ENCODE measurements at places on chromosomes 12 and 14.

DNA sequence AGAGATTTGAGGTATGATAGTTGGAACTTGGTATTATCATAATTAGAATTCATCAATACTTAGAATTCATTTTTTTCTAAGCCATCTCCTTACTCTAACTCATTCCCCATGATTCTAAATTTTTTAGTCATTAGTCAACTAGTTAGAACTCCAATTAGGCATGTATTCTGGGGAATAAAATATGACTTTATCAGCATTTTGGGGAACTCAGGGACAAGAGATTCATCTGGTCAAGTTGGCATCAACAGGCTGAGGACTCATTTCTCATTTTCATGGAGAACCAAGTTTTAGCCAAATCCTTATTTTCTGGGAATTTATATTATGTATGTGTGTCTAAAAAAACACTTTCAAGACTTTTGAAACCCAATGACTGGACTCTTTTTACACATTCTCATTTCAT is 29.2 kb downstream of the DIP2B start:
- DNase-seq, result no peak

- no peak for DNase-seq
Measured at GRCh38 chr14:68235011-68235410, 415.4 kb downstream of the RAD51B start.

GRCh38 chr12:50924131-50924438 is 28.3 kb upstream of the HIGD1C start:
- no peak for DNase-seq

DNA sequence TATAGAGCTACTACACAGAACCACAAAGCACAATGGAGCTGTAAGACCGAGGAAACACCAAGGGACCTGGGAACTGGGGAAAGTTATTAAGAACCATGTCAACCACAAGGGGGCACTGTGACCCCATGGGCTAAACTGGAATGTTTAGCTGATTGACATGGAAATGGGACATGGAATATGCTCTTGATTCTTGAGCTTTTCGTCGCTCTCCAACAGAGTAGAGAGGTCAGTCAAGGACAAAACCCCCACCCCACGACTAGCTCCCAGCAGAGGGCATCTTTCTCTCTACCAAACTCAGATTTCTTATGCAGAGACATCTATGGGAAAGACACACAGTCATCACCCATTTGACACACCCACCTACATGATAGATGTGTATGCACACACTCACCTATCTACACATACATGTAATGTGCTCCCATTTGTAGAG is 10.1 kb downstream of the NDRG2 start:
- DNase-seq, result peak; percentile 56

DNA sequence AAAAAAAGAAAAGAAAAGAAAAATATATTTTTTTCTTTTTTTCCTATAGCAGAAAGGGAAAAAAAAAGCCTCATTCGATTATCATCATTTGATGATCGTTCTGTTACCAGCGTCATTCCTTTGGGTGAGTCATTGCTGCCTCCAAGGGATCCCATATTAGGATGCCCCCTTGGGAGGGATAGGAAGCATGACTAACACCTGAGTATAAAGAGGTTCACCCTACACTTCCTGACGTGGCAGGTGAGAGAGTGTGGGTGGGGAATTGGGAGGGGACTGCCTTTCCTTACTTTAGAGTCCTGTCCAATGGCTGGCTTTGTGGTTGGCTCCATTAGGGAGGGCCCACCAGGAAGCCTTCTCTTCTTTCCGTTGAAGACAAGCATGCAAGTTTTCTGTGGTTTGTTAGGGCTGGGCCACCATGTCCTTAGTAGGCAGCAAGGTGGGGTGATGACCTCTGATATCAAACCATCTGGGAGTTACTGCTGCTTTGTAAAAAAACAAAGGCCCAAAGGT is 56.1 kb upstream of the FUT8 start:
- no peak for DNase-seq

DNA sequence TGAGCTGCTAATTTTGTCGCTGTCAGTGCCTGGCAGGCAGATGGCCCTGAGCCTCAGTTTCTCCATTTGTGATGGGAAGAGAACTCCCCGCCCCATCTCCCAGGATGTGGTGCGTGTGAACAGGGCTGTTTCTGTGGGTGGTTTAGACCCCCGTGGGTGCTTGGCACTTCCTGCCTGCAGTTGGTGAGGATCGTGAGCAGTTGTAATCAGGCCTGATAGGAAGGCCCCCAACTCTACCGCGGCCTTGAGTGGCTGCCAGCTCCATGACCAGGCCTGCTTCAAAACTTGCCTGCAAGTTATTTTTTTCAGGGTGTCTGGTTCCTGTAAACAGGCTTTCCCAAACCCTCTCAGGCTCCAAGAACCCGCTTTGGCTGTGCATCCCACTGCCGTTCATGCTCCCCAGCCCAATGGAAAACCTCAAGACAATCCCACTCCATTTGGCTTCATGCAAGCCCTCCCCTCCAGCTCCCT is 138.4 kb downstream of the ZFP36L1 start:
- no peak for DNase-seq

DNA sequence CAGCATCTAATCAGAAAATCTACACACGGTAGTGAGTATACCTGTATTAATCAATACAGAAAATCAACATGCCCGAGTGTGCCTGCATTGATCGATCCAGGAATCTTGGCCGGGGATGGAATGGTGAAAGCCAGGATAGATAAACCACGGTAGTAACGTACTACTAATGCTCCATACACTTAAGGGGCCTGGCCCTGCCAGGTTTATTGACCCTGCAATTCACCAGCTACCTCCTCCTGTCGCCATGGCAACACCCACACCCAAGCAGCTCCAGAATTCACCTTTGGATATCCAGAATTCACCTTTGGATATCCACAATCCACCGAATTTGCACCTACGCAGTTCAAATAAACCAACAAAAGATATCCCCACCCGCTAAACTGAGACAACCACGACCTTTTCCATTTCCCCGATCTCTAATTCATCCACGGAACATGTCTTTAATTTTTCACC is 14.8 kb upstream of the CALM1 start:
- DNase-seq, result no peak

- no peak for DNase-seq
Measured at GRCh38 chr12:1566449-1567135, 27.8 kb downstream of the FBXL14 start.

DNA sequence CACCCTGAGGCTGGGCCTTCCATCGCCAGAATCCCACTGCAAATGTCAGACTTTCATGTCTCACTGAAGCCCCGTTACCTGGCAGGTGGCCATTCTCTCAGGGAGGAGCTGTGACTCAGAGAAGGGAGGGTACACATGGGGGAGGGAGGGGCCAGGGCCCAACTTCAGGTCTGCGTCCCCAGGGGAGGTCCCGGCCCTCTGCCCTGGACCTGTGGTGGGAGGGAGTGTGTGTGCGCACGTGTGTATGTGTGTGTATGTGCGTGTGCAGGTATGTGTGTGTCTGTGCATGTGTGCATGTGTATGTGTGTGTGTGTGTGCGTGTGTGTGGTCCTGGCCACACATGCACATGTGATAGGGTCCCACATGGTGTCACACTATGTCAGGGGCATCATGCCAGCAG is 50.9 kb downstream of the MVK start:
- no peak for DNase-seq

DNA sequence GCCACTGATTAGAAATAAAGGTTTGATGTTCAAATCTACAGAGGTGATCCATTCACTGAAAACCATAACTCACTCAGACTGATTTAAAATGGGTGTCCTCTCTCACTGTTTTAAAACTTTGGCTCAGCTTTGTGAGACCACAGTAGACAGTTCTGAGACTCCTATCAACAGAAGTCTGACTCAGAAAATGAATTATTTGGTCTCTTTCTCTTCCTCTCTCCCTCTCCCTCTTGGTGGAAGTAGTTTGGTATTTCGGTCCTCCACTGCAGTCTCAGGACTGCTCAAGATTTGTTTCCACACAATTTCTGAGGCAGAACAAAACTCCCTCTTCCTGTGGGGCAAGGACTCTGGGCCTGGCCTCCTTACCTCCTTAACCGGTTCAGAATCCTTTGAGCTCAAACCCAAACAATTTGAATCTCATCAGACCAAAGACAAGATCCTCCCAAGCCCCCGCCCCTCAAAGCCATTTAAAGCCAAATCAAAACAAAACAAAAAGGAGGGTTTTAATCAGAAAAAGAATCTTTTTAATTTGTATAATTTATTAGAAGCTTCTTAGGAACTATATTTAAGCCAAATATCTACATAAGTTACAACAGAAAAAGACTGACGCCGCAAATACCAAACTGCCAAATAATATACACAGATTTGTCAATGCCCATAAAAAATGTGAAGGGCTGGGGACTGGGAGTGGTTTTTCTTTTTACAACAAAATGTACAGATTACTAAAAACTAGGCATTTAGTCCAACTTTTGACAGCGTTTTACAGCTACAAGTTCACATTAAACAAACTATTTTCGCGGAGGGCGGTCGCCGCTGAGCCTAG is 3.9 kb downstream of the NKX2-1 start:
- DNase-seq, result no peak

- DNase-seq, result no peak
Measured at GRCh38 chr12:113137861-113138783, 2.6 kb upstream of the RASAL1 start.

- no peak for DNase-seq
Measured at GRCh38 chr14:75479770-75480600, 42.3 kb upstream of the BATF start.

- no peak for DNase-seq
Measured at GRCh38 chr12:125132698-125133400, 67.6 kb downstream of the AACS start.

GRCh38 chr12:8455271-8455670 is 491 bp upstream of the CLEC6A start:
- no peak for DNase-seq

DNA sequence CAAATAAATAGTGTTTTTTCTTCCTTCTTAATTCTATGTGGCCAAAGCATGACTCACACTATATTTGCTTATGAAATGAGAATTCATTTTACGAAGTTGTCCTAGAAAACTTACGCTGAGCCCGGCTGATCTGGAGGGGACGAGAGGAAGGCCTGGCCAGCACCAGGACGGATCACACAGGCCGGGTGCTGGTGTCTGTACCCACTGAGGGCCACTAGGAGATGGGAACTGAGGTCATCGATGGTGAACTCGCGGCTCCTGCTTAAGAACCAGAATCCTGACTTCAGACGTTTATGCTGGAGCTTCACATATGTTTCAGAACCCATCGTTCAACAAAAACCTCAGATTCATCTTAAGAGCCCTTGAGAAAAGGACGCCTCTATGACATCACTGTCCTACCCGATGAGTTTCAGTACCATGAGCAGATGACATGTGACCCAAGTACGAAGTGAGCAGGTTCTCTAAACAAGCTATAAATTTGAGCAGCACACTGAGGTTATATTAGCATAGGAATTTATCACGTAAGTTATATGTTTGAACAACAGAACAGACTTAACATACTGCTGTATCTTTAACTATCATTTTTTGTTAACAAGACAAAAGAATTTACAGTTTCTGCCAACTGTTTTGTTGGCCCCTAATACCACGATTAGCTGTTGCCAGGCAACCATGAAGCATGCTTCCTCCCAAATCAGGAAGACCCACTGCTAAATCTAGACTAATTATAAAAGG is 111.9 kb downstream of the FOXN3 start:
- DNase-seq, result no peak

- DNase-seq, result no peak
Measured at GRCh38 chr14:90406384-90406798, 9.6 kb downstream of the CALM1 start.

- DNase-seq, result no peak
Measured at GRCh38 chr12:49160399-49160798, 28.5 kb downstream of the TUBA1A start.

DNA sequence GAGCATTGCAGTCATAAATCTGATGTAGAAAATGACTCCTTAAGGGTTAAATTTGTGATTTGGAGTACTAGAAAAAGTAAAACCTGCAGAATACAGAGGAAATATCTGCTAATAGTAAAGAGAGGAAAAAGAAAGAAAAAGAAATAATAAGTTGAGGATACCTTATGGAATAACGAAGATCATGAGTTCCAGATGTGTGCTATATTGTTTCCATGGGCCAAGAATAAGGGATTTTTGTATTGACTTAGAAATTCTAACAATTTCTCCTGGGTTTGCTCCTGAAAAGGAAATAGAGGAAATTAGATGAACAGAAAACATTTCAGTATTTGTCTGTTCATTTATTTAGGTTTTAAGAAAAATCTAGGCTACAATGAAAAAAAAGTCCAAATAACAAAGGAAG is 115.3 kb downstream of the ALG10B start:
- DNase-seq, result no peak

GRCh38 chr12:43740511-43741100 is 18.0 kb downstream of the PUS7L start:
- DNase-seq, result no peak

DNA sequence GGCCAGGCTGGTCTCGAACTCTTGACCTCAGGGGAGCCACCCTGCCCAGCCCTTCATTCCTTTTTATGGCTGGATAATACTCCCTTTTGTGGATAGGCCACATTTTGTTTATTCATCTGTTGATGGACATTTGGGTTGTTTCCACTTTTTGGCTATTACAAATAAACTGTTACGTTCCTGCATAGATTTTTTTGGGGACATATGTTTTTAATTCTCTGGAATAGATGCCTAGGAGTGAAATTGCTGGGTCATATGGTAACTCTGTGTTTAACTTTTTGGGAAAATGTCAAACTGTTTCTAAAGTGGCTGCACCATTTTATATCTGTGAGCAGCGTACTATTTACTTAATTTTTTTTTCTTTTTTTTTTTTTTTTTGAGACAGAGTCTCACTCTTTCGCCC is 9.8 kb downstream of the KMT5A start:
- DNase-seq, result no peak

- DNase-seq, result no peak
Measured at GRCh38 chr14:105390849-105391500, 7.4 kb upstream of the TEX22 start.

DNA sequence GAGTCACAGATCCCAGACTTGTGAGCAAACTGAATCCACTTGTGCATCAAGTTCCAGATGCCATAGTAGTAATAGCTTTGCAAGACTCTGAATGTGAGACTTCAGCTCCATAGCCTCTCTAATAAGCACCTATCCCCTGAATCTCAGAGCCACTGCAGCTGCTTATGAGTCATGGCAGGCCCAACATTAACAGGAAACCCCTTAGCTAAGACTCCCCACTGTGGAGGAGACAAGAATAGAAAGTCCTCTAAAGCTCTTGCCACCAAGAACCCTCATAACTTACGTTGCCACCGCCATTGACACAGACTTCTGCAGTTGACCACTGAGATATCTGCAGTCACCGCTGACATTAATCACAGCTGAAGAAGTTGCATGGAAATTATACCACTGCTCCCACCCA is 62.9 kb upstream of the PDE3A start:
- DNase-seq, result no peak

All from stimulated activated CD8-positive, alpha-beta memory T cell treated with anti-CD3 and anti-CD28 coated beads, Interleukin-7, amount 100 ng/mL, for 48 hours (primary cell).